ENCODE measurements at places on chromosomes 11 and 22.

GRCh38 chr11:32148895-32149294 is 58.0 kb downstream of the RCN1 start:
- no peak for DNase-seq

DNA sequence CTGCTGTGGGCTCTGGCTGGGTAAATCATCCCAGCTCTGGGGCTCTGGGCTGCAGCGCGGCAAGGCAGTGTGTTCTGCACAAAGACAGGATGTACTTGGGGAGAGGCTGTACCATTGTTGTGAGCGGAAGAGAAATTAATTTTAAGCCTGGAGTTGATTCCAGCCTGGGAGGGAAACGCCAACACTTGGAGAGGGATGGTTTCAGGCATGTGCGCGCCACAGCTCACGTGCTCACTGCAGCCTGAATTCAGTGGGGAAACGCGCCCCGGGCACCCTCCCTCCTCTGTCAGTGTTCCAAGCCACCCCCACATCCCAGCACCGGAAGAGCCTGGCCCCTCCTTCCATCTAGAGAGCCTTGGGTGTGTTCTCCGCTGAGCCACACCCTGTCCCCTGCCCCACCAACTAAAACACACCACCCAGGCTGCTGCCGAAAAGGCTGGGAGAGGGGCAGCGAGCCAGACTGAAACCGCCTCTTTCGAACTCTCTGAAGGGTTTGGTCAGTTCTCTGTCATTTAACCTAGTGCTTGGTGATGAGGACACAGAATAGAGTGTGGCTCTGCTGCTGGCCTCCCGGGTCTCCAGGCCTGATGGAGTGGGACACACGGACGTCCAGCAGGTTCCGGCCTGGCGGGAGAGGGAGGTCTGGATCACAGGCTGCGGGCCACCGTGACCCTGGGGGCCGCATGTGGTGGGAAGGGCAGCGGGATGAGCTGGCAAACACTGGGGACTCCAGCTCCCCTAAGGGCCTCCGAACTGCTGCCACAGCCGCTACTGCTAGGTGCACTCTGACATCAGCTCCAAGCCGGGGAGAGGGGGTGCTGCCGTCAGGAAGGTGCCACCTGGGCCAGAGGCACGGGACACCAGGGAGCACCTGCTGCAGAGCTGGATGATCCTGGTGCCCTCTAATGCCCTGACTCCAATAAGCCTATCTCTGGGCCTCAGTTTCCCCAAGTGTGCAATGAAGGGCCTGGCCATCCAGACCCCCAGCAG is 230.8 kb downstream of the CTTN start:
- DNase-seq = no peak

- DNase-seq = no peak
Observed at GRCh38 chr11:61742391-61742790, 10.0 kb upstream of the MYRF start.

DNA sequence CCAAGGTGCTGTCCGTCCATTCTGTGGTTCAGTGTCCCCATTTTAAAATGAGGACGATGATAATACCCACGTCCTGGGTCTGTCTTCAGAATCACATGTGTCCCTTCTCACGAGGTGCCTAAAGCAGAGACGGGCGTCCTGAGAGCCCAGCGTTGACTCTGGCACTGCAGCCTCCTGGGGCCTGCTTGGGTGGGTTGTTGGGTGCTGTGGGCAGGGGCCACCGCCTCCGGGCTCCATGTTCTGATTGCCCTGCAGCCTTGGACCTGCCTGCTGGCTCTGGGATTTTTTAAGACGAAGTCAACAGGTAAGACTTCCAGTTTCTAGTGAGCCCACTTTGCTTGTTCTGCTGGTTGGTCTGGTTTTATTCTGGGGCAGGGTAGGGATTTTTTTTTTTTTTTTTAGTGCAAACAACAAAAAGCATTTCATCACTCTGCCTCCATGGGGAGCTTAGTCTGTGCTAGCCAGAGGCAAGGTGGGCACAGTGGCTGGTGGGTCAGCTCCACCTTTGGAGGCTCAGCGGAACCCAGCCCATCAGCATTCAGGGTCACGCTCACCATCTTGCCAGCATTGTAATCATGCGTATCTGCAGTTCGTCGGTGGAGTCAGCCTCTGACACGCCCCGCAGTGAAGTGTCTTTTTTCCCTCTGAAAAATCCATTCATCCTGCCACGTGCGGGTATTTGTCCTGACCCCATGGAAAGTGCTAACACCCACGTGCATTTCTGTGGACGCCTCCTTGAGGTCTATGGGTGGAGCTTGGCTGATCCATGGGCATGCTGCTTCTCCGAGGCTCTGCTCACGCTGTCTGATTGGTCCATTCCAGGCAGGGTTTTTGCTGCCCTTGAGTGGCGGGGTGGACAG is 28.3 kb downstream of the NADSYN1 start:
- DNase-seq = no peak

GRCh38 chr11:19263333-19263732 is 22.6 kb upstream of the E2F8 start:
- no peak for DNase-seq

GRCh38 chr11:116452461-116452860 is 320.3 kb downstream of the BUD13 start:
- no peak for DNase-seq

DNA sequence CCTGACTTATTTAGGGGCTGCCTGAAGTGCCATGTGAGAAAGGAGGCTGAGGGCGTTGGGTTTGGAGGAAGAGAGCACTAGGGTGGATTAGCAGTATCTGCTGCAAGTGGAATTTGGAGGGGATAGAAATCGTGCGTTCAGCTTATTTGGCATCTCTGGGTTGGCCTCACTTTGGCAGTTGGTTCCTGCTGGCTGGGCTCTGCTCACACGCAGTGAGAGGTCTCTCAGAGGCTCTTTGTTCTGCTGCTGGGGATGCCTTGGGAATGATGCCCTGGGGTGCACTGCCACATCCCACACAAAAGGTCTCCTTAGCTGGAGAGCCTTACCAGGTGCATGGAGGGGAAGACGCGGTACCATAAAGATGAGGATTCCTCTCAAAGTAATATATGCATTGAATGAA is 17.7 kb upstream of the MICAL2 start:
- DNase-seq = peak; percentile 73

DNA sequence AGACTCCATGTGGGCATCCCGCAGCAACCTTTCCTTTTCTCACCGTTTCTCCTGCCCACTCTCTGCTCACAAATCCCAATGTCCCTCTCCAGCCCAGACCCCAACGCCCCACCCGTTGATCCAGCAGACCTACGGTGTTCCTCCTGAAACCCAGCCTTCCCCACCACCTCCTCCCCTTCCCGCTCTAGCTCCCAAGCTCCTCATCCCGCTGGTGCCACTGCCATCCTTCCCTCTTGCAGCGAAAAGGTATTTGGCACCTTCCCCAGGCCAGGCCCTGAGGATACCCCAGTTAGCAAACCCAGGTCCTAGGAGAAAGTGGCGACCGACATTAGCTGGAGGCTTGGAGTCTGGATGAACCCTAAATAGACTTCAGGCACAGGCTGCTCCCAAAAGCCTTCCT is 84.0 kb upstream of the RTL6 start:
- no peak for DNase-seq

DNA sequence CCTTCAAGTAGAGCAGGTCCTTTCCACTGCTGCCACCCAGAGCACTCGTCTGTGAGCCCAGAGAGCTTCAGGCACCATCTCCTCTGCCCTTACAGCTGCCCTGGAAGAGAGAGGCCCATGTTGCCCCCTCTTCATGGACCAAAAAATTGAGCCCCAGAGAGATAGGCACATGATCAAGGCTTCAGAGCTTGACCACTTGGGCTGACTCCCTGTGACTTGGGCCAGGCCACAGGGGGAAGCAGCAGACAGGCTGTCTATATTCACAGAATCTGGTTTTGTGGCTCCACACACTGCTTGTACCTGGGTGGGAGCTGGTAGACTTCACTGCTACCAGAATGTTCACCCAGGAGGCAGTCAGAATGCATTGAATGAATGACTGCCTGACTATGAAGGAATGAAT is 58.2 kb downstream of the SMIM38 start:
- no peak for DNase-seq

DNA sequence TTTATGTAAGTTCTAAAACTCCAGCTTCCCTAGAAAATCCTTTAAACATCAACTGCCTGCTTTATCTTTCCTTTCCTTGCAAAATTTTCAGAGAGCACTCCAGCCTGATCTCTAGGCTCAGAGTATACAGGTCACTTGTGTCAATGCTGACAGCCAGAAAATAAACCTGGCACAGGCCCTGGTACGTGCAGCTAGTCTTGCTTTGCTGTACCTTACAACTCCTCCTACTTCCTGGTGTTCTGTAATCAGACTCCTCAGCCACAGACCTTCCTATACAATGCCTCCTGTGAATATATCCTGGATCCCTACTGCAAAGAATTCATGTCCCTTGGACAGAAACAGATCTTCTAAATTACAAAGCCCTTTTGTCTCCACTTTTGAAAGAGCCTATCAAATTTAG is 24.2 kb upstream of the TMEM123 start:
- DNase-seq = no peak

DNA sequence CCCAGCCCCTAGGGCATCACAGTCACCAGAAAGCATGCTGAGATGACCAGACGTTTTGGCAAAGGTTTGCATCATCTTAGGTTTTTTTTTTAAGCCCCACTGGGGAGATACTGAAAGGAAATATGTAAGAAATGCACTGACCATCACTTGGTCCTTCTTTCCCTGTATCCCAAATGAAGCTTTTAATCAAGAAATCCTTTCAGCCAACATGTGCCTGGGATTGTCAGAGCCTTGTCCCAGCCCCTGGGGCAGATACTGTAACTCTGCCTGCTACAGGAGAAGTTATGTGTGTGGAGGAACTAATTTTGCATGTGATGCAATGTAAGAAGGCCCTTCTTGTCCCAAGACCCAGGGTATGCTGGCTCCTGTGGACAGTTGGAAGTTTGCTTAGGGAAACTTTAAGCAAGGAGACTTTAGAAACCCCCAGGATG is 65.6 kb downstream of the PPFIBP2 start:
- DNase-seq = peak; percentile 40

GRCh38 chr22:42670921-42671709 is 21.9 kb upstream of the CYB5R3 start:
- no peak for DNase-seq

- DNase-seq = no peak
Observed at GRCh38 chr11:79794057-79794456, 353.2 kb upstream of the TENM4 start.

- no peak for DNase-seq
Observed at GRCh38 chr11:134034496-134035381, 34.1 kb upstream of the JAM3 start.

DNA sequence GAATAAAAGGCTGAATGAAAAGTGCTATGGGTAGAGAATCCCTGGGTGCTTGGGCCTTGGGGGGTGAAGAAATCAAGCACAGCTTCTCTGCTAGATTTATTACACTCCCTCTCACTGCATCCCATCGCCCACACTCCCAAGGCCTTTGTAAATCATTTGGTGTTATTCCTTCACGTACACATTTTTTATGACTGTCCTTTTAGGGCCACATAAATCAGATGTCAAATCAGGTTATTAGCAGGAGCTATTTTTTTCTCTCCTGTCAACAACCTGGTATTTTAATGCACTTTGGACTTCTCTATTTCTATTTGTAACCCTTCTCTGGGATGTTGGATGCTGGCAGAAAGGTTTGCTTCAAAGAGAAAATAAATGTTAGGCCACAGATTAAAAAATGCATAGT is 408.8 kb downstream of the INSC start:
- no peak for DNase-seq

All from globus pallidus (tissue), 1 donor.